ENCODE measurements at places on chromosomes 6 and 20. TPM values are rescaled to one million over a fixed set of nuclear protein-coding genes. Genes with fewer than 3 reads are reported as not detected.

The RIMS1 gene
- 4.0 TPM for total RNA-seq

The PERP gene
- total RNA-seq = 176 TPM

The ZC2HC1B gene
- total RNA-seq = not detected

The CDH22 gene
- 0.15 TPM for total RNA-seq

The ACSS1 gene
- total RNA-seq = 17.6 TPM

The PDE10A gene
- total RNA-seq = 2.7 TPM

The COL9A3 gene
- 5.0 TPM for total RNA-seq

GRCh38 chr6:20266851-20267608 lies 54.8 kb upstream of the MBOAT1 start:
- no peak for DNase-seq
- no peaks in the 10 kb centered on the region for H3K4me1 ChIP-seq

- H3K27ac ChIP-seq = no peak overlapping the region
- H3K36me3 ChIP-seq = no peaks in the 10 kb centered on the region
- no peaks in the 10 kb centered on the region for H3K27me3 ChIP-seq
- no peak overlapping the region for H3K4me3 ChIP-seq
- no peaks in the 10 kb centered on the region for H3K4me1 ChIP-seq
These were observed 4.6 kb downstream of the OR2H2 start for GRCh38 chr6:29589423-29590048.

DNA sequence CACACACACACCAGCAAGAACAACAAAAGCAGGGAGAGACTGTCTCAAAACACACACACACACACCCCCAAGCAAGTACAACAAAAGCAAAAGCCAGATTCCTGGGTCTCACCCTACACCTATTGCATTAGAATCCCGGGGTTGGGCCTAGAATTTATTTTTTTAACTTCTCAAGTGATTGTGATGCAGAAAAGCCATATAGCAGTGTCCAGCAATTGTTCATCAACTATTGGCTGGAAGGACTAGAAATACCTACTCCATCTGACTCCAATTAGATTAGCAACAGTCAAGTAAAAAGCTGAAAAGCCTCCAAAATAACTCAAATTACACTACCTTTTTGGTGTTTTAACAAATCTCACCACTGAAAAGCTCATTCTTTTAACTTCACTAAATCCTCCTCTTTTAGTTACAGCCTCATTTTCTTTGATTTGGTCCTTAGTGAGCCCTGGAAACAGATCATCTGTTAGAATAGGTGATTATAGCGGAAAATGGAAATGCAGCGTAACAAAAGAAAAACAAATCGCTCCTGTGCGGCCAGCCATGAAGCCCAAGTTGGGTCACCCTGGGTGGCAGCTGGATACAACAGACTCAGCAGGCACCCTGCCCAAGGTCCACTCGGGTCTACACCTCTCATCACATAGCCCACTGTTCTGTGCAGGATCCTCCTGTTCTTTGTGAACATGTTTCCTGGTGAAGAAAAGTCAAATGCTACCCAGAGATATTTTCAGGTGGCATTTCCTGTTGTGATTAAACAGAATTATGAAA lies 38.7 kb downstream of the STAU1 start:
- no peak for DNase-seq
- H3K27ac ChIP-seq = no peak overlapping the region
- H3K4me3 ChIP-seq = no peak overlapping the region
- no peaks in the 10 kb centered on the region for H3K27me3 ChIP-seq
- peaks cover 6% of the 10 kb centered on the region for H3K36me3 ChIP-seq
- no peaks in the 10 kb centered on the region for H3K4me1 ChIP-seq

DNA sequence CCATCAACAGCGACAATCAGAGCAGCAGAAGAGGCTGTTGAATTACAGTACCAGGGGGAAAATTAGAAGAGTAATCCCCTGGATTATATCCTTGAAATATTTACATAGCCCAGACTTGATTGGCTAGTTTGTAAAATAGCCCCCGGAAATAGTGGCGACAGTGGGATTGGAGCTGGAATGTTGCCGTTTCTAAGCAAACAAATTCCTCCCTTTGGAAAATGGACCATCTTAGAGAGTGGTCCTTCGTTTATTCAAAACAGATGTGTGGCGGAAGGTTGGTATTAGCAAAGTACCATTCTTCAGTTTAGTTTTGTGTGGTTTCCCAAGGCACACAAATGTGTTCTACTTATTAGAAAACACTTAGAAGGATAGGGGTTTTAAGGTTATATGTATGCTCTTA lies 4.5 kb upstream of the EPB41L2 start:
- no peaks in the 10 kb centered on the region for H3K4me1 ChIP-seq
- DNase-seq = no peak
- no peak overlapping the region for H3K4me3 ChIP-seq
- H3K27ac ChIP-seq = no peak overlapping the region
- no peaks in the 10 kb centered on the region for H3K27me3 ChIP-seq

- H3K36me3 ChIP-seq = no peaks in the 10 kb centered on the region
- H3K27me3 ChIP-seq = no peaks in the 10 kb centered on the region
- H3K4me1 ChIP-seq = no peaks in the 10 kb centered on the region
- H3K27ac ChIP-seq = no peak overlapping the region
These were observed 219.6 kb downstream of the ANKRD60 start for GRCh38 chr20:58008866-58009265.

GRCh38 chr6:107866606-107867301 lies 42.6 kb upstream of the SCML4 start:
- H3K27ac ChIP-seq = no peak overlapping the region
- peaks cover 2% of the 10 kb centered on the region for H3K36me3 ChIP-seq
- H3K4me1 ChIP-seq = no peaks in the 10 kb centered on the region
- DNase-seq = no peak
- no peaks in the 10 kb centered on the region for H3K27me3 ChIP-seq
- H3K4me3 ChIP-seq = no peak overlapping the region

GRCh38 chr6:56550301-56550700 lies 92.4 kb downstream of the DST start:
- no peaks in the 10 kb centered on the region for H3K36me3 ChIP-seq
- peak overlapping the region; percentile 35 for H3K27ac ChIP-seq
- peak overlapping the region; percentile 14 for H3K4me3 ChIP-seq
- no peaks in the 10 kb centered on the region for H3K27me3 ChIP-seq
- peaks cover 4% of the 10 kb centered on the region for H3K4me1 ChIP-seq

DNA sequence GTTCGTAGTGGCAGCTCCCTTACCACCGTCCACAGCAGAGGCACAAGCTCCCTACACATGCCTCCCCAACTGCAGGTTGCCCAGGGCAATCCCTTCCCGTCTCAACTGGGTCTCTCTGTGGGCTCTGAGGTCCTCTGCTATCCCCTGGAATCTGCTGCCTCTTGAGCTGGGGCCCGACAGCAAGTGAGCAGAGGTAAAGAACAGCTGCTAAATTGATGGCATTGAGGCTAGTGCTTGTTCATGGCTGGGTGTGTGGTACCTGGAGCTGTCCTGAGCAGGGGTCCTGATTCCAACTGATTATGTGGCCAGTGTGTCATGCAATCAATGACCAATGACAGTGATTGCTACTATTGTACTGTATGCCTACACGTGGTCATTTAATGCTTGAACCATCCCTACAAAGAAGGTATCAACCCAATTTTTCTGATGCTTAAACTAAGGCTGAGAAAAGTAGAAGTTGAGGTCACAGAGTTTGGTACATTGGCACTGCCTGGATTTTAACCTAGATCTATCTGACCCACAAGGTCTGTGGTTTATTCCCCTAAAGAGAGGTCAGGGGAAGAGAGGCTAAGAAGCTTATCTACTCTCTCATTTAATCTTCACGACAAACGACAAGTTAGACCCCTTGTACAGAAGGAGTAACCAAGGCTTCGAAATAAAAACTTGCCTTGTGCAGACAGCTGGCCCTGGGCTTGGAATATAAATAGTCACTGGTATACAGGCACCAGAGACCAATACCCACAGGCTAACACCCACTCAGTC lies 41.1 kb downstream of the HNF4A start:
- H3K27ac ChIP-seq = no peak overlapping the region
- no peaks in the 10 kb centered on the region for H3K4me1 ChIP-seq

- no peak overlapping the region for H3K27ac ChIP-seq
- DNase-seq = no peak
- H3K4me3 ChIP-seq = no peak overlapping the region
- H3K4me1 ChIP-seq = no peaks in the 10 kb centered on the region
- H3K36me3 ChIP-seq = no peaks in the 10 kb centered on the region
These were observed 6.7 kb downstream of the ZFAND3 start for GRCh38 chr6:37826188-37826587.

DNA sequence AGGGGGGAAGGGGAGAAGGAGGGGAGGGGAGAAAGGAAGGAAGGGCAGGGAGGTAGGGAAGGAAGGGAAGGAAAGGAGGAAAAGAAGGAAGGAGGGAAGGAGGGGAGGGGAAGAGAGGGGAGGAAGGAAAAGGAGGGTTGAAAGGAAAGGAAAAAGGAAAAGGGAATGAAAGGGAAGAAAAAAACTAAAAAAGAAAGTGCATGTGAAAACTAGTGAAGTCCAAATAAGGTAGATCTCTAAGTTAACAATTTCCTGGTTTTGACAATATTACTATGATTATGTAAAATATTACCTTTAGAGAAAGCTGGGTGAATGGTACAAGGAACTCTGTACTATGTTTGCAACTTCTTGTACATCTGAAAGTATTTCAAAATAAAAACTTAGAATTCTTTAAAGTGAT lies 132.4 kb downstream of the PTPRT start:
- H3K27me3 ChIP-seq = no peaks in the 10 kb centered on the region
- DNase-seq = no peak
- no peaks in the 10 kb centered on the region for H3K4me1 ChIP-seq
- no peaks in the 10 kb centered on the region for H3K36me3 ChIP-seq
- no peak overlapping the region for H3K4me3 ChIP-seq

DNA sequence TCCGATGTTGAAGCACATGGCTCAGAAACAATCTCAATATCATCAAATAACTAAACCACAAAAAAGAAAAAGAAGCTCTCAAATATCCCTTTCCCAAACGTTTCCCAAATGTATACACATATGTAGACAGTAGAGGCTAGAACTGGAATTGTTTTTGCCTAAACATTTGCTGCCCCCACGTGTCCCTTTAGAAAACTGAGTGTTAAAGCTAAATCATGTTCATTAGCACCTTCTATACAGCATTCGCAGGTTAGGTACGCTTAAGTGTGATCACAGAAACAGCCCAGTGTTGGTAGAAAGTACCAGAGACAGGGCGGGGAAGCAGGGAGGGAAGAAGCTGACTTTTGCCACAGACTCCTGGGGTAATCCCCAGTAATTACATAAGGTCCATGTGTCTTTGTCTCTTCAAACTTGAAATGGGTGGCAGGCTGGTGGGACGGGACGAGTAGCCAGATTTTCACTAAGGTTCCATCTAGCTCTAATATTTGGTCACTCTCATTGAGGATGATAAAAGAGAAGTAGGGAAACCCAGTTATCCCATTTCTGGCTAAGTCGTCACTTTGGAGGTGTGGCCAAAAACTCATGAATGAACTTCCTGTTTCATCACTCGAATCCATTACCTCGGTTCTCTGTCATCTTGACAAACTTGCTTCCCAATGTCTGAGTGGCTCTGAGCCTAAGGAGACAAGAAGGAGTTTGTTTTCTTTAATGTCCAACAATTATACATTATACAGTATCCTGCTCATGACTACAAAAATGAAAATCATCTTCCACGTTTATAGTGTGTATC lies 15.0 kb upstream of the TFAP2A start:
- DNase-seq = peak; percentile 42
- no peak overlapping the region for H3K4me3 ChIP-seq
- no peaks in the 10 kb centered on the region for H3K36me3 ChIP-seq
- peaks cover 3% of the 10 kb centered on the region for H3K4me1 ChIP-seq
- peak overlapping the region; percentile 77 for H3K27ac ChIP-seq

- peaks cover 3% of the 10 kb centered on the region for H3K4me1 ChIP-seq
- no peak overlapping the region for H3K4me3 ChIP-seq
- no peak for DNase-seq
- H3K27ac ChIP-seq = no peak overlapping the region
These were observed 152.4 kb upstream of the SNX9 start for GRCh38 chr6:157670466-157671186.

All from breast epithelium (tissue), 4 donors.